ENCODE measurements at places on chromosomes 11 and 22.

GRCh38 chr11:12273618-12273995 is 103.8 kb upstream of the PARVA start:
- no peak for DNase-seq

DNA sequence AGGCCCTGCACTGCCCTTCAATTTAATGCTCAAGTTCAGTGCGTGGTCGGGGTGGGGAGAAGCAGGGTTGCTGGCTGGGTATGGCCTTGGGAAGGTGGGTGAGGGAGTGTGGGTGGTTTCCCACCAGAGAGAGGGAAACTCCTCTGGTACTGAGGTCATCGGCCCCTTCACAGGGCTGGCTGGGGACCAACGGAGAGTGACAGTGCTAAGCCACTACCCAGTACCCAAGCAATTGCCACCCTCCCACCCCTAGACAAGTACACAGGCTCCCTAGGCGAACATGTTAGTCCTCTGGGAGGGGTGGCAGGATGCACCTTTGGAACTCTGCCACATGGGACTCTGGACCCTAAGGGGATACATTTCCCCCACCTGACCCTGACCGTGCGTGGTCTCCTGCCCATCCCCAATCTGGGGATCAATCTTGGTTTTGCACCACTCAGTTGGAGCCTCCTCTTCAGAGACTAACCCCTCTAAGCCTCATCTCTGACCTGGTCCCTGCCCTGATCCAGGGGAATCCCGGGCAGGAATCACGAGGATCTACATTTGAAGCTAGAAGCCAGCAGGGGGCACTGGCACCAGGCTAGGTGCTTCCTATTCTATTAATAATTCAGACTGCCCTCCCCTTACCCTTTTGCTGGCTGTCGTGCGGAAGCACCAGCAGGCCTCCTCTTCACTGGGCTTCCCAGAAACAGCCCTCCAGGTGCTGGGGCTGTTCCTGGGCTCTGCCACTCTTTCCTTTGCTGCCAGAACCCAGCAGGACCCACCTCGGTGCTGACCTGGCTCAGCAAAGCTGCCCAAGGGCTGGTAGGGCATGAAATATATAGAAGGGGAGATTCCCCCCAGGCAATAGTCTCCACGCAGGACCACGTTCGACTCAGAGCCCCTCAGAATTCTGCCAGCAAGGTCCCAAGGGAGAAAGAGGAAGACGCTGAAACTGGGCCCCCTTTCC is 377.7 kb downstream of the TENM4 start:
- no peak for DNase-seq

- peak; percentile 27 for DNase-seq
These were observed 49.4 kb downstream of the CLMP start for GRCh38 chr11:123145661-123146060.

- DNase-seq = no peak
These were observed 7.7 kb downstream of the IL2RB start for GRCh38 chr22:37141971-37142370.

DNA sequence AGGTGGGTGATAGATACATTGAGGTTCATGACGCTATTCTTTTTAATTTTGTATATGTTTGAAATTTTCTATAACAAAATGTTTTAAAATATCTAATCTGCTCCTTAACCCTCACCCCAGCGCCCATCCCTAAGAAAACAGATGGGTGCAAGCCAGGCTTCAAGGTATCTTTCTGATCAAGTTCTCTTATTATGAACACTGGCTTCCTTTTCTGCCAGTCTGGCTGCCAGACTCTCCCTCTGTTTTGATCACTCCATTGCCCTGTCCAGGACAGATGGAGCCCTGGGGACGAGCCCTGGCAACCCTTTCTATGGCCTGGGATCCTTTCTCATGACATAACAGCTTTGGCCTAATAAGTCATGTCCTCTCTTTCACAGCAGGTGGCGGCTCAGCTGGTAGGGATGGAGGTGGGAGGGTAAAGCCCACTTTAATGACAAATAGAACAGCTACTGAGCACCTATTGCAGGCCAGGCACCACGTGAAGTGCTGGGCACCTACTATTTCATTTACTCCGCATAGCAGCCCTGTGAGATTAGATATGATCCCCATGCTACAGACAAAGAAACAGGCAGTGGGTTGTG is 38.4 kb downstream of the DRD2 start:
- DNase-seq = no peak
